ENCODE measurements at places on chromosomes 2 and 18.

DNA sequence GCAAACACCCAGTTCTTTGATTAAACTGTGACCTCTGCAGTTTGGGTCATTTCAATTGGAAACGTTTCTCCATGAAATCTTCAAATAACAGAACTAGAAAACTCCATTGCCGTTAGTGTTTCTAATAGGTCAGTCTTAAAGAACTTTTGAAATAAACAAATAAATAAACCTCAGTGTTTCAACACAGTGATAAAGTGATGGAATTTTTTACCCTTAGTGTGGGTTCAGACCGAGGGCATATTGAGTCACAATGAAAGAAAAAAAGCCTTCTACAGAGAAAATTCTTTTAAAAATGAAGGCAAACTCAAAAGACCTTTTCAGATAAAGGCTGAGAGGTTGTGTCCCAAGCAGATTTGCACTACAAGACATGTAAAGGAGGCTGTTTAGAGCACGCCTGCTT is 149.6 kb downstream of the NCKAP5 start:
- no peak for ATAC-seq

GRCh38 chr2:184413671-184414229 is 184.6 kb upstream of the ZNF804A start:
- ATAC-seq, result no peak

DNA sequence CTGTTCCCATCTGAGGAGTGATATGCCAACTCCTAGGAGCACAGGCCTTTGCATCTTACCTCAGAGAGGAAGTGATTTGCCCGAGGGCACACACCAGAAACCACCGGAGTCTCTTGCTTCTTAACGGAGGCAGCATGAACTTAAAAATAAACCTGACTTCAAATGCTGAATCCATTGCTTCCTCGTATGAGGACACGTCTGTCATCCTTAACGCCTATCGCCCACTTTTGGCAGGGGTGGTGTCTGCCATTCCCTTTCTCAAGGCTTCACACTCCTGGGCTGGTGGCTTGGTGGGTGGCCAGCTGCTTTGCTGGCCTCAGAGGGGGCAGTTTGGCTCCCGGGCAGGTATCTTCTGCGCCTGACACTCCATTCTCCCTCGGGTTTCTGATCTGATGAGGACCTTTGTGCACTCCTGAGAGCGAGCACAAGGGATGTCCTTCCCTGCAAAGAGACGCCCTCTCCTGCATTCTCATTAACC is 1.1 kb upstream of the PREB start:
- ATAC-seq, result no peak

GRCh38 chr2:231034291-231034882 is 2.9 kb upstream of the C2orf72 start:
- no peak for ATAC-seq

DNA sequence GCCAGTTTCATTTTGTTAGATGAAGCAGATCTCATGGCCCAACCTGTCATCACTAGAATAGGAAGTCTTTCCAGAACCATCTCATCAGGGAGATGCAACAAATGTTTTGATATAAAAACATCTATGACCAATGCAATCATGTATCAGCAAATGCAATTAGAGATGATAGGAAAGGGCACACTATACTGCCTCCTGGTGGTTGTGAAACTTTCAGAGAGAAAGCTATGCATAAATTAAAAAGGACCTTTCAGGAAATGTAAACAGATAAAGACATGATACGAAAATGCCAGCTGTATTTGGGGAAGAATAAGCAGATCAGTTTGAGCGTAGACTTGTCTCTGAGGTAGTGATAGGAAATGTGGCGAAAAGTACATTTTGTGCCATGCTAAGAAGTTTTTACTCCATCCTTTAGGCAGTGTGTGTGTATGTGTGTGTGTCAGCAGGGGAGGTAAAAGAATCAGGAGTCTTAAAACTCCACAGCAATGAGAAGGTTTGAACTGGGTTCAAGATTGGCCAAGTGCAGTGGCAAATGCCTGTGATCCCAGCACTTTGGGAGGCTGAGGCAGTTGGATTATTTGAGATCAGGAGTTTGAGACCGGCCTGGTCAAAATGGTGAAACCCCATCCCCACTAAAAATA is 479.3 kb downstream of the CPS1 start:
- peak; percentile 47 for ATAC-seq
